ENCODE measurements at places on chromosomes 3 and 15. TPM values are rescaled to one million over a fixed set of nuclear protein-coding genes. Genes with fewer than 3 reads are reported as not detected.

Gene HAUS2
- 23.2 TPM for total RNA-seq

Gene XIRP1
- not detected for total RNA-seq

DNA sequence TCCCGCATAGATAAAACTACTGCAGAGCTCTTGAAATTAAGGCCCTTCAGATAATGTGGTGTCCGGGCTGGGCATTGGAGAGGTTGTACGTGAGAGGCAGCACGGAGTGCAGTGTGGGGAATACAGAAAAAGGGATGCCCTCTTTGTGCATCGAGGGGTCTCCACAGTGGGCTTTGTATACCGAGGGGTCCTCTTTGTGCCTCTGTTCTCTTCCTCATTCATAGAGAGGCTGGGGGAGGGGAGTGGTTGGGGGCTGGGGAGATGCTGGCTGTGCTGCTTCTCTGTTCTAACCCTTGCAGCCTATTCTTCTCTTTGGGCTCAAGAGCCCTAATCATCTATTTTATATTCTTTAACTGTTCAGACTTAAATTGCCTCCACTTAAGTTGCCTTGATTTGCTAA is 74.3 kb upstream of the NDN start:
- H3K27ac ChIP-seq = no peak overlapping the region
- H3K4me1 ChIP-seq = peaks cover 17% of the 10 kb centered on the region
- H3K4me3 ChIP-seq = no peak overlapping the region
- H3K27me3 ChIP-seq = peaks cover 11% of the 10 kb centered on the region

GRCh38 chr3:175149675-175150074 is 290.5 kb downstream of the NAALADL2 start:
- no peaks in the 10 kb centered on the region for H3K27me3 ChIP-seq
- H3K27ac ChIP-seq = no peak overlapping the region
- H3K4me3 ChIP-seq = no peak overlapping the region
- no peak for DNase-seq

- H3K36me3 ChIP-seq = no peaks in the 10 kb centered on the region
- H3K4me3 ChIP-seq = no peak overlapping the region
- H3K4me1 ChIP-seq = peaks cover 39% of the 10 kb centered on the region
These were observed 265.4 kb upstream of the LYSMD4 start for GRCh38 chr15:99998661-99999101.
